ENCODE measurements at places on chromosomes 4 and X.

- no peak for DNase-seq
These were observed 9.4 kb downstream of the TMEM271 start for GRCh38 chr4:566508-567295.

- no peak for DNase-seq
These were observed 1039.6 kb downstream of the PDHA2 start for GRCh38 chr4:96879527-96879926.

GRCh38 chrX:25012433-25012735 is 3.4 kb downstream of the ARX start:
- no peak for DNase-seq

GRCh38 chr4:125313497-125313896 is 1.3 kb upstream of the FAT4 start:
- peak; percentile 79 for DNase-seq

DNA sequence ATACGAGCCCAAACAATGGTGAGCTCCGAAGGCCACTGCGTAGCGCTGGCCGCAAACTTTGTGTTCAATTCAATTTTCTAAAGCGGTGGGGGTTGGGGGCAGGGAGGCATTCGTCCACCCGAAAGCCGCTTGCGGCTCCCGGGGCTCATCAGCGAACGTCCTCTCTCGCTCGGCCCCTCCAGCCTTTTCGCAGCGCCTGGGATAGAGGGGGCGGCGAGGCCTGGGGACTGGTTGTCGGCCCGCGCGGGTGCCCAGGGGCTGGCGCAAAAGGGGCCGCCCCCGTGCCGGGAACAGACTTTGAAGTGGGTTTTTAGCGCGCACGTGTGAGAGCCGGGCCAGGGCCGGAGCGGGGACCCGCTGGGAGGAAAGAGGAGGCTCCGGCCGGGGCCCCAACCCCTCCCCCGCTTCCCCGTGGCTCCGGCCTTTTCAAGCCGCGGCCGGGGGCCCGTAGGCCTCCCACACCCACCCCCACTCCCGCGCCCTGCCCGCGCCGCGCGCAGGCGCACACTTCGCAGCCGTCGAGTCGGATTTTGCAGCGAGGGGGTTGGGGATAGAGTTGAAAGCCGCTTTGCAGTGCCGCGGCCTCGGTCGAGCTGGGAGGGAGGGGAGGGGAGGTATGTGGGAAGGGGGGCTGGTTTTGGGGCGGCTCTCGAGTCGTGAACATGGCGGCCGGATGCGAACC is 8.3 kb downstream of the ZIC3 start:
- no peak for DNase-seq
